Activated naive CD8-positive, alpha-beta T cell treated with anti-CD3 and anti-CD28 coated beads, Interleukin-2, amount 10 ng/mL, durations not matched to agents 7 days and 5 days (primary cell): ENCODE measurements at places on chromosomes 5 and 9. TPM values are rescaled to one million over a fixed set of nuclear protein-coding genes. Genes with fewer than 3 reads are reported as not detected.
A peak's percentile ranks its signal among the peaks of the same experiment; 100 is the strongest.

Gene PCDHA2
- not detected for total RNA-seq

Gene ELOVL7
- 0.97 TPM for total RNA-seq

Gene CTXN3
- not detected for total RNA-seq

- H3K4me1 ChIP-seq = no peaks in the 10 kb centered on the region
- no peak overlapping the region for H3K4me3 ChIP-seq
- no peak for DNase-seq
- H3K36me3 ChIP-seq = peaks cover 18% of the 10 kb centered on the region
- no peaks in the 10 kb centered on the region for H3K27me3 ChIP-seq
Observed at GRCh38 chr9:128629136-128629535, 27.5 kb downstream of the DYNC2I2 start.

Gene IL3
- total RNA-seq = not detected

- peaks cover 2% of the 10 kb centered on the region for H3K27me3 ChIP-seq
- H3K27ac ChIP-seq = peak overlapping the region; percentile 34
- peaks cover 25% of the 10 kb centered on the region for H3K4me1 ChIP-seq
- peaks cover 9% of the 10 kb centered on the region for H3K36me3 ChIP-seq
- H3K4me3 ChIP-seq = no peak overlapping the region
Observed at GRCh38 chr5:150143350-150144245, 12.0 kb downstream of the PDGFRB start.

GRCh38 chr5:174844971-174845370, 120.6 kb downstream of the MSX2 start:
- no peak for DNase-seq
- peaks cover 2% of the 10 kb centered on the region for H3K27me3 ChIP-seq
- no peaks in the 10 kb centered on the region for H3K36me3 ChIP-seq
- H3K27ac ChIP-seq = no peak overlapping the region
- H3K4me3 ChIP-seq = no peak overlapping the region

GRCh38 chr5:116562669-116563068, 12.0 kb downstream of the SEMA6A start:
- no peak overlapping the region for H3K4me3 ChIP-seq
- no peak for DNase-seq
- H3K36me3 ChIP-seq = no peaks in the 10 kb centered on the region
- H3K4me1 ChIP-seq = no peaks in the 10 kb centered on the region
- no peak overlapping the region for H3K27ac ChIP-seq
- H3K27me3 ChIP-seq = no peaks in the 10 kb centered on the region

GRCh38 chr9:137306850-137307254, 4.8 kb upstream of the NRARP start:
- peak overlapping the region; percentile 42 for H3K27ac ChIP-seq
- no peaks in the 10 kb centered on the region for H3K27me3 ChIP-seq
- peak; percentile 39 for DNase-seq
- H3K36me3 ChIP-seq = no peaks in the 10 kb centered on the region
- H3K4me1 ChIP-seq = peaks cover 4% of the 10 kb centered on the region

DNA sequence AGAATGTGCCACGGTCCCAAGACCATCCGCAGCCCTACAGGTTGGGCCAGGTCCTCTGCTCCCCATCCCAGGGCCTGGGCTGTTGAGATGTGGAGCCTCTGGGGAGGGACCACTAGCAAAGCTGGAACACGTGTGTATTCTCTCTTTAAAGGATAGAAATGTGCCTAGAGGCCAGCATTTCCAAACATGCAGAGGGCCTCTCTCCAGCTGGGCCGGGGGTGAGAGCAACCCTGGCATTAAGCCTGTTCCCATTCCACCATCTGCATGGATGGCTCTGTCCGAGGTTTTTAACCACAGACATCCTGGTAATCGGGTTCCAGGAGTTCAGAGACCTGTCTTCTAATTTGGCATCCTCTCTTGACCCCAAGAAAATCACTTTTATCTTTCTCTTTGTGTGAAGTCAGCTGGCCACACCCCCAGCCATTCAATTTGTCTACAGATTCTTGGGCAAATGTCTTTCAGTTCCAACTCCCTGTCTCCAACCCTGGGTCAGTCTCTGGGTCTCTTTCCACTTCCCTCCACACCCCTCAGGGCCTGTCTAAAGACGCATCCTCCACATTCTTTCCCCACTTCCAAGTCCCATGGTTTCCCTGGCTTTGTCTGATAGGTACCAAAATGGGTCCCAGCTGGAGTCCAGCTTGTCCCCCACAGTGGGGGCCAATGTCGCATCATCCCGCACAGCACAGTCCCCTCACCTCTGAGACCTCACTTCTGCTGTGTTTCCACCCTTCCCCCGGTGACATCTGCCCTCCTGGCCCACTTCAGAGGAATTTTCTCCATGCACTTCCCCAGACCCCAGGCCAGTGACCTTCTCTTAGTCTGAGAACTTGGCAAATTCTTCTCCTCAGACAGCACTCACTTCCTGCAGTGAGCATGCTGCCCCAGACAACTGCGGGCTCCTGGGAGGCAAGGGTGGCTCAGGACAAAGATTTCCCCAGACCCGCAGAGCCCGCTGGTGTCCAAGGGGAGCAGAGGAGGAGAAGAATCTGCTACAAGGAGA, 56.8 kb downstream of the PTPDC1 start:
- H3K27ac ChIP-seq = no peak overlapping the region
- no peak overlapping the region for H3K4me3 ChIP-seq

GRCh38 chr9:138037140-138037539, 159.6 kb downstream of the CACNA1B start:
- H3K4me3 ChIP-seq = no peak overlapping the region
- H3K36me3 ChIP-seq = no peaks in the 10 kb centered on the region
- no peak for DNase-seq
- no peak overlapping the region for H3K27ac ChIP-seq
- H3K27me3 ChIP-seq = peaks cover 19% of the 10 kb centered on the region

GRCh38 chr5:159786901-159787691, 129.2 kb upstream of the ADRA1B start:
- no peak overlapping the region for H3K4me3 ChIP-seq
- no peaks in the 10 kb centered on the region for H3K36me3 ChIP-seq
- DNase-seq = no peak
- H3K4me1 ChIP-seq = no peaks in the 10 kb centered on the region
- H3K27me3 ChIP-seq = peaks cover 5% of the 10 kb centered on the region

DNA sequence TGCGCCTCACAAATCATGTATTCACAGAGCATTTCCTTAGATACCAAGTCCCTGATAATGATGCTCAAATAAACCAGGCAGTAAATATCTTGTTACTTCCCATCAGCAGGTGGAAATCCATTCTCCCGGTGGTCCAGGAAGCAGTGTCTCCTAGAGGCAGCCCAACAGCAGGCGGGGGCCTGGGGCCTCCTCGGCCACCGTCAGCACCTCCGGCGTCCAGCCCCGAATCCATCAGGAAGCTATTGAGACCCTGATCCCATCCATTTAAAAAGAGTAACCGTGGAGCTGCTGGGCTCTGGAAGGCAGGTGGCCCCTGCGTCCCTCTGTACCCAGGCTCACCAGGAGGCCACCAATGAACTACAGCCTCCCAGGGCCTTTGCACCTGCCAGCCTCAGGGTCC, 54.0 kb downstream of the VAV2 start:
- H3K4me3 ChIP-seq = no peak overlapping the region
- H3K36me3 ChIP-seq = peaks cover 1% of the 10 kb centered on the region
- DNase-seq = no peak
- no peaks in the 10 kb centered on the region for H3K27me3 ChIP-seq

Gene ANGPTL2
- total RNA-seq = not detected

- peaks cover 8% of the 10 kb centered on the region for H3K4me1 ChIP-seq
- H3K4me3 ChIP-seq = no peak overlapping the region
- peaks cover 35% of the 10 kb centered on the region for H3K27me3 ChIP-seq
Observed at GRCh38 chr9:94612071-94612470, 18.4 kb upstream of the FBP2 start.

DNA sequence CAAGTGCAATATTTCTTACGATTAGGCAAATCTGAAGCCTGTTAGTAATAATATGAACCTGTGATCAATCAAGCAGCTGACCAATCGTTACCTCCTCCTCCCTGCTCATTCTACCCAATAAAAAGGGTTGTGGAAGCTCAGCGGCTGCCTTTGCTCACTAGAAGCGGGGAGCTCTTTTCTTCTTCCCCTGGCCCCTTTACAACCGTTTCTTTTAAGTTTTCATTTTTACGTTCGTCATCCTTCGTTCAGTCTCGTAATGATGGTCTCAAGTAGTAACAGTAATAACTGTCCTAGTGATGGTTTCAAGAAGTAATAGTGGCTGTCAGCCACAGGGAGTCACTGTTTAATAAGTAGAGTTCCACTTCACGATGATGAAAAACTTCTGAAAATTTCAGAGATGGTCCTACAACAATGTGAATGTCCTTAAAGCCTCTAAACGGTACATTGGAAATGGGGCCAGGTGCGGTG, 6.2 kb downstream of the UGT3A2 start:
- no peak overlapping the region for H3K27ac ChIP-seq
- no peak overlapping the region for H3K4me3 ChIP-seq
- peaks cover 12% of the 10 kb centered on the region for H3K4me1 ChIP-seq
- H3K36me3 ChIP-seq = no peaks in the 10 kb centered on the region
- peaks cover 23% of the 10 kb centered on the region for H3K27me3 ChIP-seq

Gene CATSPER3
- total RNA-seq = 0.40 TPM

GRCh38 chr9:97940741-97941140, 2.8 kb upstream of the HEMGN start:
- no peak overlapping the region for H3K27ac ChIP-seq
- peaks cover 15% of the 10 kb centered on the region for H3K4me1 ChIP-seq
- H3K27me3 ChIP-seq = peaks cover 4% of the 10 kb centered on the region

Gene IL9
- total RNA-seq = not detected

Gene BRD3
- total RNA-seq = 54.1 TPM

Gene PSIP1
- 160 TPM for total RNA-seq

Gene SELENOP
- 0.83 TPM for total RNA-seq

- no peak overlapping the region for H3K4me3 ChIP-seq
- no peaks in the 10 kb centered on the region for H3K36me3 ChIP-seq
- H3K4me1 ChIP-seq = no peaks in the 10 kb centered on the region
- DNase-seq = no peak
- H3K27ac ChIP-seq = no peak overlapping the region
- H3K27me3 ChIP-seq = no peaks in the 10 kb centered on the region
Observed at GRCh38 chr5:107257885-107258520, 412.7 kb downstream of the EFNA5 start.

DNA sequence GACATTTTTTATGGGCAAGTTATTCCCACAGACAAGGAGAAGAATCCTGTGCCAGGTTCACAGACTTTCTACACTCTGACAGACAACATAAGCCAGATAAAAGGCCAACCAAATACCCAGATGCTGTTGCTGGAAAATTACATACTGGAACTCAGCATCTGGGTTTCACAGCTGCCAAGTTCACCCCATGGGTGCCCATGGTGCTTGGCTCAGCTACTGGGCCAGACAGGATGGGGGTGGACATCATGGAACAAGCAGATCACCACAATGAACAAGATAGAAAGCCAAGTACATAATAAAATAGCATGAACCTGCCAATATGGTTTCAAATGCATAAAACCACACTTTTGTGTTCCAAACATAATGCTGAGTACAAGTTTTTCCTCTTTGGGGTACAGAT, 999.8 kb downstream of the NR2F1-AS1 start:
- H3K4me1 ChIP-seq = no peaks in the 10 kb centered on the region
- no peak overlapping the region for H3K4me3 ChIP-seq
- no peaks in the 10 kb centered on the region for H3K27me3 ChIP-seq
- no peak overlapping the region for H3K27ac ChIP-seq
- DNase-seq = no peak
- H3K36me3 ChIP-seq = no peaks in the 10 kb centered on the region

DNA sequence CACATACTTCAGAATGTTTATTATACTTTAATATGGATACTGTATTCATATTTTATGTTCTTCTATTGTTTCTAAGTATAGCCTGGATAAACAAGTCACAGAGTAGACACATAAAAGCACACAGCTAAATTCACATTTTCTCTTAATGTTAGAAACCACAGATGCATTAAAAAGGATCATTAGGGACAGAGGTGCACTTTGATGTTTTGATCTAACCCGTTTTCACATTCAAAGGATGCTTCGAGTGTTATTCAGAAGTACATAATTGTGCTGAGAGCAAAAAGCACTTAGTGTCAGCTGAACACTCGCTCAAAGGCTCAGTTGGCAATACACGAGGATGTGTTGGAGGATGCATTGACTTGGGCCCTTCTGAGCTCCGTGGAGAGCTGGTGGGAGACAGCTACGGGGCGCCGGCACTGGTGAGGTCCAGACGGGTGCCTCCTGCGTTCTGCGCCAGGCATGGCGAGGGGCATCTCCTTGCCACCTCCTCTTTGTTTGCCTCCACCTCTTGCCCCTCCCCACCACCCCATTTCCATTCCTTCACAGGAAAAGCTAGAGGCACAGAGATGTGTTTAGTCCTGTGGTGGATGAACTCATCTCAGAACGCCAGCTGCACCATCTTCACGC, 35.5 kb downstream of the MED10 start:
- no peaks in the 10 kb centered on the region for H3K4me1 ChIP-seq
- no peaks in the 10 kb centered on the region for H3K27me3 ChIP-seq
- no peak overlapping the region for H3K27ac ChIP-seq
- no peaks in the 10 kb centered on the region for H3K36me3 ChIP-seq

GRCh38 chr9:82549174-82549821, 513.6 kb downstream of the RASEF start:
- no peaks in the 10 kb centered on the region for H3K27me3 ChIP-seq
- H3K36me3 ChIP-seq = no peaks in the 10 kb centered on the region
- H3K4me1 ChIP-seq = no peaks in the 10 kb centered on the region
- H3K27ac ChIP-seq = no peak overlapping the region
- DNase-seq = no peak

DNA sequence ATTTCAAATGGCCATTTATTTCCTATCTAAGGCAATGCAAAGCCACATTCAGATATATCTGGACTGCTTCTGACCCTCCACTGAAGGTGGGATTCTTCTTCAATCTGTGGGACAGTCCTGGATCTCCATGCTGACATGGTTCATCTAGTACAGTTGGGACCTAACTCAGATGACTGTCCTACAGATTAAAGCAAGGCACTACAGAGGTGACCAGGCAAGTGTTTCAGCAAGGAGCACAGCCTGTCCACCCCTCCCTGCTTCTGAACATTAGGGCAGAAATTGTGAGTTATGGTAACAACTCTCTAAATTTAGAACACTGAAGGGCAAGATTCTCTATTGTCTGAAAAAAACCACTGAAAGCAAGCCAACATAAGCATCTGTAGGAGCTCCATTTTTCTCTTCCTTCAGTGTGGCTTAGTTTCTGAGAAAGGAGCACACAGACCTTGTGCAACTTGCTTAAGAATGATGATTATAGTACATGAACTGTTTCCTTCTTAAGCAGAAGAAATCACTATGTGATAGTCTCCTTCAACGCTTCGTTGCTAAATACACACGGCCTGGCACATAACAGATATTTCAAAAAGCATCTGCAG, 62.9 kb upstream of the BARX1 start:
- DNase-seq = no peak
- H3K27ac ChIP-seq = no peak overlapping the region
- no peaks in the 10 kb centered on the region for H3K4me1 ChIP-seq
- H3K36me3 ChIP-seq = no peaks in the 10 kb centered on the region
- H3K27me3 ChIP-seq = peaks cover 2% of the 10 kb centered on the region

Gene SNAPC4
- 9.9 TPM for total RNA-seq

GRCh38 chr5:95369782-95370181, 21.4 kb upstream of the FAM81B start:
- no peak overlapping the region for H3K4me3 ChIP-seq
- no peak overlapping the region for H3K27ac ChIP-seq
- DNase-seq = no peak

GRCh38 chr9:79287708-79288290, 284.0 kb upstream of the TLE4 start:
- DNase-seq = no peak
- no peak overlapping the region for H3K27ac ChIP-seq
- no peak overlapping the region for H3K4me3 ChIP-seq
- H3K27me3 ChIP-seq = peaks cover 2% of the 10 kb centered on the region

GRCh38 chr9:23769307-23769935, 56.6 kb downstream of the ELAVL2 start:
- no peak overlapping the region for H3K4me3 ChIP-seq
- H3K27me3 ChIP-seq = no peaks in the 10 kb centered on the region
